Stimulated activated CD8-positive, alpha-beta memory T cell treated with anti-CD3 and anti-CD28 coated beads, Interleukin-15, amount 100 ng/mL, for 1 hour (primary cell): ENCODE measurements at places on chromosomes 2 and 18.

DNA sequence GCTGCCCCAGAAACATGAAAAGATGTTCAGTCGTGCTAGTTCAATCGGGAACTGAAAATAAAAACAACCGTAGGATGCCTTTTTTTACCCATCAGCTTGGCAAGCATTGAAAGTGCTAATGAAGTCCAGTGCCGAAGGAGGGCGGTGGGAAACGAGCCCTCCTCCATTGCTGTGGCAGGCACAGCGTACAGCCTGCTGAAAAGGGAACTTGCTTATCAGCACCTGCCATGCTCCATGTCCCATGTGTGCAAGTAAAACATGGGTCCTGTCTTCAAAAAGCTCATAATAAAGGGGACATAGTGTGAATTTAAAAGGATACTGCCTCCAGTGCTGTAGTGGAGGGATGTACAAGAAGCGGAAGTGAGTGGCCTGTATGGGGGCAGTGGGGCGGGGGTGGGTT, 82.4 kb downstream of the ARMC9 start:
- DNase-seq, result no peak

GRCh38 chr2:235162837-235163197, 211.0 kb downstream of the SH3BP4 start:
- DNase-seq, result no peak

DNA sequence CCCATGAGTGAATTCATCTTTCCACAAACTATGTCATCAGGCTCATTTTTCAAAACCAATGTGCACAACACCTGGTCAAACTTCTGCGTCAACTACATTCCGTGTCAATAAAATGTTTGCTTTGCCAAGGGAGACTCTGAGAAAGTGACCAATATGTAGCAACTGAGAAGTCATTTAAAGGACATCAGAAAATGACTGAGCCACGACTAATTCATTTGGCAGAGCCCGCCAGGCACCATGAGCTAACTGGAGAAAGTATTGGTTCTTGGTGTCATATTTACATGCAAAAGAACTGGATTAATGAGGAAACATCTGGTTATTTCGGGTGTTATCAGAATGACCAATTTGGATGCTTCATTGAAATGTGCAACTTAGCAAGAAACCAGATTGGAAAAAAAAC, 7.2 kb downstream of the RND3 start:
- no peak for DNase-seq

DNA sequence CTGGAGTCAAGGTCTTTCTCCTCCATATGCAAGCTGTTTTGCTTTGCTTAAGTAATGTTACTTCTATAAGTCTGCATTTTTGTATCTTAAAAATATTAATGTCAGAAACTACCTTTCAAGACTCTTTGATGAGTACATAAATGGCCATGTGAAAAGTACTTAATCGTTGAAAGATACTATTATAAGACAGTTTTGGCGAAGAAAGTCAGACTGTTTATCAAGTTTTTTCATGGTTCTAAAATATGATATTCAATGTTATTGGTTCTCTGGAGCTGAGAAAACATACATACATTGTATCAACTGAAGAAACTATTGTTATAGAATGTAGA, 25.1 kb downstream of the FBXO48 start:
- no peak for DNase-seq

DNA sequence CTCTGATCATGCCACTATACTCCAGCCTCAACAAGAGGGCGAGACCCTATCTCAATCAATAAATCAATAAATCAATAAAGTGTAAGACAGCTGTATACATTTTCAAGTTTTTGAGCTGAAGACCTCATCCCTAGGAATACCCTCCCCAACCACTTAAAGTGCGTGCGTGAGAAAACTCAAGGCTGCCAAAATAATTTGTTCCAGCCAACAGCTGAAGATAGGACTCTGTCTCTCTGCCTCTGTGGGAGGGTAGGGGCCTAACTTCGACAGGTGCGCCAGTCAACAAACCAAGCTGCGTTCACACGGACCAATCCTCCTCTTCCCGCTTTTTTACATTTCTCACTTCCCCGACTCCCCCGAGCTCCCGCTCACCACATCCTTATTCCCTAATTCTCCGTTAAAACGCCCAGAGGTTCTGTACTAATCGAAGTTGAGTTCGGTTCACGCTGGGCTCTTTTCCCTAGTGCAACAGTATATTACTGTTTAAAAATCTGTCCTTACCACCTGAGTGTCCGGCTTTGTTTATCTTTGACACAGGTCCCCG, 618 bp downstream of the POLR2D start:
- DNase-seq, result no peak

DNA sequence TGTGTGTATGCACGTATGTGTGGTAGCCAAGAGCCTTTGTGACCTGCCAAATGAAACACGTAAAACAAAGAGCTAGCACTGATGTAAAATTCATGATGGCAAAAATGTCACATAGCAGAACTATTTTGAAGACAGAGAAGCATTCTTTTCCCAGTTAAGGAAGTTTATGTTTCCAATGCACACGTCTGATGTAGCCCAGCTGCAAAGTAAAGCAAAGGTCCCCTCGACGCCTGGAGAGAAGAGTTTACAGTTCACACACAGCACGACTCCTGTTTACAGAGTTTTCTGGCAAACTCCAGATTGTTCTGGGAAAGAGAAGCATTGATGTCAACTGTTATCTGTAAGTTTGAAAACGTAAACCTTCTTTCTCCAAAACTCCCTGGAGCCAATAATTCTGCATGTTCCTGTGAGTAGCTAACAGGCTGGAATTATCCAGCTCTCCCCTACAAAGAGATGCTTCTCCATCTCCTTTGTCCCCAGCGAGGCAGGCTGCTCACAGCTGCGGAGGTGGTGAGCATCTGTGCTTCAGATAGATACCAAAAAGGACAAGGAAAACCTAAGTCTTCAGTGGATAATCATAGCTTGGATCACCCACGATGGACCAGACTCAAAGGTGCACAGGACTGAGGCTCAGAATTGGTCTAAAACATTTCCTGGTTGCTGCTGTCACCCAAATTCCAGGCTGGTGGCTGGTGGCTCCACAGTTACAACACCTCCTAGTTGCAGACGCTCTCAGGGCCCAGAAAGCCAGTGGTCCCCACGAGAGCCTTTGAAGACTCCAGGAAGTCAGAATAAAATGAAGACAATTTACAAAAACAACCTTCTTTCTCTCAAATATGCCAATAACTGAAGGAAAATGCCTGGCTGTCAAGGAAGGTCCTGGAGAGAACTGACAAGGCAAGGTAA, 87.4 kb downstream of the COL6A3 start:
- DNase-seq, result no peak

DNA sequence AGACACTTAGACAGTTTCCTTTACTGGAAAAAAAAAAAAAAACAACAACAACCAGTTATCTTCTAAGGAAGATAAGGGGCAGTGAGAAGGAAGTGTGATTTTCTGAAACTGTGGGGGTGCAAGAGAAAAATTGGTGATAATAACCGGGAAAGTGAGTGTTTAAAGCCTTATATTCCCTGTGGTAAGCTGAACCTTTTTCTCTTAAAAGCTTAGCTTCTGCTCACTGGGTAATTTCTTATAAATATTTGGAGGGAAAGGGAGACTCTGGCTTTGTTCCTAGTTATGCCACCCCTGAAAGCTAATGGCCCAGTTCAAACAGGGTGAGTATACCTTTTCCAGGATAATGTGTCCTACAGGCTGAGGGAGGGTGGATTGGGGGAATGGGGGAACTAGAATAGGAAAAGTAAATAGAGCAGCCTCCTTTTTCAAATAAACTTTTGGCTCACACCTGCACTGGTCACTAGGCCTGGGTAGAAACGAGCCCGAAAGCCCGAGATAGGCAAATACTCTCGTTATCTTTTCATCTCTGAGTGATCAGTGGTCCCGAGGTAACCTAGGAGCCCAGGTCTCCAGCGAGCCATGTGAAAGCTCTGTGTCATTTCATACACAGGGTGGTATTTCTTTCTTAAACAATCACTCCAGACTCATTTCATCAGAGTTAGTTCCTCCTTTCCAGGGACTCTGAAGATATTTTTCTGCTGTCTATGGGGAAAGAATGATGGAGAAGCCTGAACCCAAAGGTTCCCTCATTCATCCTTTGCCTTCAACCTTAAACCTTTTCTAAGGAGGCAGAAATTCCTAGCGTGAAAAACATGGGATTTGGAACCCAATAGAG, 15.5 kb upstream of the SRBD1 start:
- no peak for DNase-seq

DNA sequence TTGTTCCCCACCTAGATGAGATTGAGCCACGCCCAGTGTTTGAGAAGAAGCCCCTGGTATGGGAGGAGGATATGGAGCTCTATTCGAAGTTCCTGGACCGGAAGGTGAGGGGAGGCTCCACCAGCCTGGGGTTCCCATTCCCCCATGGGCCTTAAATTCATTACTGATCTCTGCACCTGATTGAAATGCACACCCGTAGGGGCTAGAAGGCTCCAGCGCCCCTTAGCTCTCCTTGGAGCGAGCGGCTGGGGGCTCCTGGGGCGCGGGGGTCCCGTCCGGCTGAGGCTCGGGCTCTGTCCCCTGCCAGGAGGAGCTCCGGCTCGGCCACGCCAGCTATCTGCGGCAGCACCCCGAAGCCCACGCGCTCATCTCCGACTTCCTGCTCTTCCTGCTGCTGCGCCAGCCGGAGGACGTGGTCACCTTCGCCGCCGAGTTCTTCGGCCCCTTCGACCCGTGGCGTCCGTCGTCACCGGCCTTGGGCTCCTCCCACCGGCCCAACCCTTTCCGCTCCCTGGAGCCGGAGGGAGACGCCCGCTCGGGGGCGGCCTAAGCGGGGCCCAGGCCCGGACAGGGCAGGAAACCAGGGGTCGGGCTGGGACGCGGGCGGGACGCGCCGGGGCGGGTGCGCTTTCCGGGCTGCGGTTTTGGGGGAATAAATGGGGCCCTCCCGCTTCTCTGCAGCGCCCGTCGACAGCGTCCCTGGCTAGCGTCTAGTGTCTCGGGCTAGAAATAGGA, 10.9 kb downstream of the CATIP start:
- DNase-seq, result peak; percentile 32

DNA sequence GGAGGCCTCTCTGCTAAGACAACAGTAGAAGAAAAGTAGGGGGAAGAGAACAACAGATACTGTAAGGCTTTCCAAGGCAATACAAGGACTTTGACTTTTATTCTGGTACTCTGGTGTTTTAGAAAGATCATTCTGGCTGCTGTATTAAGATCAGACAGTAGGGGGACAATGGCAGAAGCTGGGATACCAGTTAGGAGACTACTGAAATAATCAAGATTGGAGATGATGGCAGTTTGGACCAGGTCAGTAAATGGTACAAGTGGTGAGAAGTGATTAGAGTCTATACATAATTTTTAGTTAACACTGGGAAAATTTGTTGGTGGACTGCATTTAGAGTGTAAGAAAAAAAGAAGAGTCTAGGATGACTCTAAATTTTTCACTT, 139.7 kb downstream of the ROCK1 start:
- DNase-seq, result no peak

DNA sequence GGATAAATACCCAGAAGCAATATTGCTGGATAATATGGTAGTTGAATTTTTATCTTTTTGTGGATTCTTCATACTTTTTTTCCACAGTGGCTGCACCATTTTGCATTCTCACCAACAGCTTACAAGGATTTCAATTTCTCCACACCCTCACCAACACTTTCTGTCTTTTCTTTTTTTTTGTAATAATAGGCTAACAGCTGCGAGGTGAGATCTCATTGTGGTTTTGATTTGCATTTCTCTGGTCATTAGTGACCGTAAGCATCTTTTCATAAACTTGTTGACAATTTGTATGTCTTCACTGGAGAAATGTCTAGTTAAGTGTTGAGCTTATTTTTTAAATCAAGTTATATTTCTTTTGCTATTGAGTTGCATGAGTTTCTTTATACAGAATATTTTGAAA, 17.6 kb upstream of the SLC9A2 start:
- no peak for DNase-seq

DNA sequence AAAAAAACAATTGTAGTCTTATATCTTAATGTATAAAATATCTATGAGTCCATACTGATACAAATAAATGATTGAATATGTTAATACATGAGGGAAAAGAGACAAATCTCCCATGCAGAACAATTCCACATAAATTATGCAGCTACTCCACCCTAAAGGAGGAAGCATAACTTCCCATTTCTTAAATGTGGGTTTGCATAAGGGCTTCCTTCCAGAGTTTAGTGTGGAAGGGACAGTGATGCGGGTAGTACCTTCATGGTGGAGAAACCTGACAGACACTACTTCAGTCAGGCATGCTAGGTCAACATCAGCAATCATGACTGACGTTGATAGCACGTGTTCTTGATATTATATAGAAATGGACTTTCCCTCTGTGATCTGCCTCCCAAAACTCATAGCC, 146.9 kb upstream of the STON1 start:
- DNase-seq, result no peak

DNA sequence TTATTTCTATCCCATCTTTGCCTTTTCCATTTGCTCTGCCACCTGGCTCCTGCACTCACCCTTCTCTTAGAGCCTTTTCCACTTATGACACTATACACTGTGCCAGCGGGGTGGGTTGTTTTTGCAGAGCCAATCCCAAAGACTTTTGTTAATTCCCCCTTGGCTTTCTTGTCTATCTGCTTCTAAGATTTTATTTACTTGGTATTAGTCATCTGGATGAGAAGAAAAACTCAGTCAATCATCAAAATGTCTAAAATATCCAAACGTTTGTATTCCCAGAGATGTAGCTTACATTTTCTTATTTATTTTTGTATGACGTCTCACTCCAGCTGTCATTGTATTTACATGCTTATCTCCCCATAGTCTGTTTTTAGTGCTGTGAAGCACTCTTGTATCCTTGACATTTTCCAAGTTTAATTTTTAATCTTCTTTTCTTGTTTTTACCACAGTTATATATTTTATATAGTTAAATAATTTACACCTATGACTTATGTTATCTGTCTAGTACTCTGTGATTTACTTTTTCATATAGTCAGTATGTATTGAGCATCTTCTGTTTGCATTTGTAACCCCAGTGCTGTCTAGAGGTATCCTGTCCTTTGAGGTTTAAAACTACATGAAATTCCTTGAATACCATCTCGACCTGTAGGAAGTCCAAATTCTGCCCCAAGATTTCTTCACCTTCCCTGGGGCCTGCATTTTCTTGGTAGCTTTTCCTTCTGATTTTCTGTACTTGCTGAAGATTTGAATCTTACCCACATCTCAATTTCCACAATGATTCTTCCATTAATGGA, 55.1 kb downstream of the COL4A3 start:
- DNase-seq, result no peak

- DNase-seq, result no peak
These were observed 31.1 kb downstream of the TOGARAM2 start for GRCh38 chr2:29012211-29012681.

- DNase-seq, result no peak
These were observed 321.5 kb upstream of the PKDCC start for GRCh38 chr2:41726364-41726763.

GRCh38 chr2:100887039-100887578, 67.2 kb downstream of the NPAS2 start:
- DNase-seq, result no peak

GRCh38 chr2:67625690-67626475, 228.8 kb downstream of the ETAA1 start:
- no peak for DNase-seq

DNA sequence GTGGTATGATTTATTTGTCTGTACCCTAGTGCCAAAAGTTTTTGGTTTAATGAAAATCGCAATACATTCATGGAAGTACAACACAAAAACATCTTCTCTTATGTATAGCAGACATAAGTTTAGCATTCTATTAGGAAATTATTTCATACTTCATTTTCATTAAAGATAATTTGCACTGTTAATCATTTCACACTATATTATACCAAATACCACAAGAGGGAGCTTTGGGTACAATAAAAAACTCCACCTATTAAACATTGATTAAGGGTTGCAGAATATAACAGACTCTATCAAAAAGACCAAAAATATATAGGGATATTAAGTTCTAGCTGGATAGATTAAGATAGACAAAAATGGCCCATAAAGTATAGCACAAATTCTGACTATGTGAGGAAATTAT, 79.0 kb downstream of the SLC66A3 start:
- DNase-seq, result no peak
